Activated T-cell treated with anti-CD3 and anti-CD28 coated beads, Interleukin-2, amount 50 U/mL, for 72 hours (primary cell): ENCODE measurements at places on chromosomes 16 and 17. TPM values are rescaled to one million over a fixed set of nuclear protein-coding genes. Genes with fewer than 3 reads are reported as not detected.
A peak's percentile ranks its signal among the peaks of the same experiment; 100 is the strongest.

GRCh38 chr16:84832488-84833143 lies 12.8 kb downstream of the CRISPLD2 start:
- no peaks in the 10 kb centered on the region for H3K4me1 ChIP-seq
- no peaks in the 10 kb centered on the region for H3K27me3 ChIP-seq
- DNase-seq: no peak
- no peaks in the 10 kb centered on the region for H3K36me3 ChIP-seq
- no peak overlapping the region for H3K4me3 ChIP-seq
- no peak overlapping the region for H3K27ac ChIP-seq

GRCh38 chr17:30278032-30278431 lies 13.7 kb downstream of the BLMH start:
- no peak overlapping the region for H3K4me3 ChIP-seq
- no peaks in the 10 kb centered on the region for H3K27me3 ChIP-seq
- H3K4me1 ChIP-seq: no peaks in the 10 kb centered on the region
- no peak for DNase-seq
- H3K36me3 ChIP-seq: peaks cover 33% of the 10 kb centered on the region

DNA sequence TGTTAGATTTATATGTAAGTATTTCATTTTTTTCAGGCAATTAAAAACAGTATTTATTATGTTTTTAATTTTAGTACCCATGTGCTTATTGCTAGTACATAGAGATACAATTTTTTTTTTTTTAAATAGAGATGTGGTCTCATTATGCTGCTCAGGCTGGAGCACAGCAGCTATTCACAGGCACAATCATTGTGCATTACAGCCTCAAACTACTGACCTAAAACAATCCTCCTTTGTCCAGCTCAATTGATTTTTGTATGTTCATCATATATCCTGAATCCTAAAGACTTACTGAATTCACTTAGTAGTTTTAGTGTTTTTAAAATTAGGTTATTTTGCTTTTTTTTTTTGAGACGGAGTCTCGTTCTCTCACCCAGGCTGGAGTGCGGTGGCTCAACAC lies 26.3 kb downstream of the SPECC1 start:
- DNase-seq: no peak
- H3K27ac ChIP-seq: no peak overlapping the region
- H3K36me3 ChIP-seq: no peaks in the 10 kb centered on the region
- H3K4me3 ChIP-seq: no peak overlapping the region

DNA sequence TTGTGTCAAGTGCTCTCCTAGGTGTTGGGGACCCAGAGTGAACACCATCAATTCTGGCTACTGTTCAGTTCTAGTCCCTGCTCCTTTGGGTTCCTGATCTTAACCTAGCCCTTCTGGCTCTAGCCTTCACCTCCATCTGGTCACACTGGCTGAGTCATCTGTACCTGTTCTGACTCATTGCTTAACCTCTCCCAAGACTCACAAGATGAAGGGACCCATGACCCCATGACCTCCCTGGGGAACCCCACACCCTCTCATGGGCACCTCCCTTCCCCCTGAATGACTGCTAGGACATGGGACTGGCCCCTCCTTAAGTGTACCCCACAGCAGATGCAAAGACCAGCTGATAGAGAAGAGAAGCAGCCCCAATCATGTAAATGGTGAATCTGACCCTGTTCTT lies 345.8 kb upstream of the CDH5 start:
- no peak for DNase-seq
- no peaks in the 10 kb centered on the region for H3K27me3 ChIP-seq
- H3K4me1 ChIP-seq: no peaks in the 10 kb centered on the region
- H3K4me3 ChIP-seq: no peak overlapping the region
- no peak overlapping the region for H3K27ac ChIP-seq
- H3K36me3 ChIP-seq: no peaks in the 10 kb centered on the region

The CTRB1 gene
- not detected for total RNA-seq

The CRISPLD2 gene
- total RNA-seq: 0.38 TPM

GRCh38 chr16:87801679-87802259 lies 36.0 kb upstream of the KLHDC4 start:
- H3K4me1 ChIP-seq: peaks cover 4% of the 10 kb centered on the region
- DNase-seq: no peak
- H3K27me3 ChIP-seq: no peaks in the 10 kb centered on the region
- no peak overlapping the region for H3K27ac ChIP-seq
- peaks cover 6% of the 10 kb centered on the region for H3K36me3 ChIP-seq
- H3K4me3 ChIP-seq: no peak overlapping the region

The RDM1 gene
- total RNA-seq: 8.4 TPM

GRCh38 chr16:29664091-29664921 lies 1.3 kb downstream of the SPN start:
- peak overlapping the region; percentile 94 for H3K4me3 ChIP-seq
- peak; percentile 75 for DNase-seq
- peaks cover 75% of the 10 kb centered on the region for H3K4me1 ChIP-seq
- H3K27me3 ChIP-seq: no peaks in the 10 kb centered on the region
- H3K27ac ChIP-seq: peak overlapping the region; percentile 97

The IRX5 gene
- 1.4 TPM for total RNA-seq

DNA sequence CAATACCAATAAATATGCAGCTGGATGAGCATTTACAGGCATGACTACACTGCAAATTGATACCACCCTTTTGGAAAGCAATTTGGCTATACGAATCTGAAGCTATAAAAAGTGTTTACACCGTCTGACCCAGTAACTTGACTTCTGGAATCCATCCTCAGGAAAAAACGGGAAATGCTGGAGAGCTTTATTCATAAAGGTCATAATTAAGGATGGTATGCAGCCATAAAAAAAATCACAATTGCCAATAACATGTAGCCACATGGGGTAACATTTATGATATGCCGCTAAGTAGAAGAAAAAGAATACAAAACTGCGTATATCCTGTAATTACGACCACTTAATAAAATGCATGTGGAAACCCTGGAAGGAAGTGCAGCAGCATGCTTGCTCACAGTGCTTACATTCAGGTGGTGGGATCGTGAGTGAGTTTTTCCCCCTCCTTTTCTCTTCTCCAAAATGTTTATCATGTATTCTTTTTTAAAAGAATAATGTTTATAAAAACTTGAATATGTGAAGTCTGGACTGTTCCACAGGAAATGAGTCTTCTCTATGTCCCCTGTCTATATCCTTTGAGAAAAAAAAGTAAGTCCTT lies 34.2 kb downstream of the COPRS start:
- H3K27me3 ChIP-seq: peaks cover 5% of the 10 kb centered on the region
- H3K27ac ChIP-seq: no peak overlapping the region
- H3K4me1 ChIP-seq: no peaks in the 10 kb centered on the region
- no peak overlapping the region for H3K4me3 ChIP-seq

The ERBB2 gene
- 12.1 TPM for total RNA-seq

GRCh38 chr16:77434022-77434529 lies 758 bp downstream of the ADAMTS18 start:
- no peaks in the 10 kb centered on the region for H3K4me1 ChIP-seq
- no peak for DNase-seq
- no peak overlapping the region for H3K27ac ChIP-seq
- H3K4me3 ChIP-seq: no peak overlapping the region
- no peaks in the 10 kb centered on the region for H3K36me3 ChIP-seq

DNA sequence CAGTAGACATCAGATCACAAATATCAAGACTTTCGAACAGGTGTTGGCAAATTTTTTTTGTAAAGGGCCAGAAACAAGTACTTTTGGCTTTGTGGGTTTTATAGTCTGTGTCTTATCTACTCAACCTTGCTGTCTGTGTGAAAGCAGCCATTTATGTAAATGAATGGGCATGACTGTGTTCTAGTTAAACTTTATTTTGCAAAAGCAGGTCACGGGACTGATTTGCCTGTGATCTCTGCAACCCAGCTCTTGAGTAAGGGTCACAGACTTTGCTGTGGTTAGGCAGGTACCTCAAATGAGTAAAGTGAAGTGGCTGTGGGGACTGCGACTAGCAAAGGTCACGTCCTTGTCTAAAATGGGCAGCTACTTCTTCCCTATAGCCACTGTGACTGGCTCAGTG lies 136.5 kb downstream of the FTO start:
- H3K4me1 ChIP-seq: peaks cover 23% of the 10 kb centered on the region
- no peak overlapping the region for H3K27ac ChIP-seq
- no peak for DNase-seq
- H3K27me3 ChIP-seq: no peaks in the 10 kb centered on the region
- H3K4me3 ChIP-seq: no peak overlapping the region

The NGFR gene
- 0.14 TPM for total RNA-seq
